Umbilical cord (tissue), 2 donors: ENCODE measurements at places on chromosomes 2 and 18.
A peak's percentile ranks its signal among the peaks of the same experiment; 100 is the strongest.

DNA sequence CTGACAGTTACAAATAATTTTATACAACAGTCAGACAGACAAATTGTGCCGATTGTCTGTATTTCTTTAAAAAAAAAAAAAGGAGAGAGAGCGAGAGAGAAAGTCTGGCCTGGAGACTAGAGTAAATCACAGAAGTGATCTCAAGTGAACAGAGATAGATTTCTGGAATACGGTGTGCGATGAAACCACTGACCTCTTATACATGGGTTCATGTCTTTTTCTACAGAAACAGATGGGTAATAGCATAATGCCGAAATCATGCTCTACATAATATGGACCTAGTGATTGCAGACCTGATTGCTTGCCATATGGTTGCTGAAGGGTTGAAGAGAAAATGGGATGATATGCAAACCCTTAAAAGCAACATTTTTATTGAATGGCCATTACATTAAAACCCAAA lies 403.3 kb upstream of the FANCL start:
- no peak for DNase-seq

GRCh38 chr2:44372246-44372645 lies 10.5 kb downstream of the CAMKMT start:
- no peak for DNase-seq

GRCh38 chr2:3706892-3707291 lies 3.5 kb downstream of the DCDC2C start:
- DNase-seq, result no peak

DNA sequence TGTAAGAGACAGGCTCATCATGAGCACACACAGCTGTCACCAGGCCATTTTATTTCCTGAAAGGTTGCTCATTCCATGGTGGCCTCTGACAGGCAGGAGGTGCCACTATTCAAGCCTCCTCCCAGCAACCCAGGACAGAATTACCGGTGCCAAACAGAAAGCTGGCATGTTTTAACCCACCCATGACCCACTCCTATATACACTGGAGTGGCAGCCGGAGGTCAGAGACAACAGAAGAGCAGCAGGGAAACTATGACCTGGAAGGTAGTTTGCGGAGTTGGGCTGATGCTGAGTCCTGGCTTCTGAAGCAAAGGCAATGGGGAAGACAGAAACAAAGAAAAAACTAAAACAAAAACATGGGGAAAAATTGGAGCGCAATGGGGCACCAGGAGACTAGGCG lies 2.3 kb downstream of the RFTN2 start:
- no peak for DNase-seq

GRCh38 chr2:160469164-160469563 lies 24.4 kb downstream of the RBMS1 start:
- peak; percentile 71 for DNase-seq

GRCh38 chr18:2958819-2959298 lies 54.1 kb downstream of the LPIN2 start:
- no peak for DNase-seq

DNA sequence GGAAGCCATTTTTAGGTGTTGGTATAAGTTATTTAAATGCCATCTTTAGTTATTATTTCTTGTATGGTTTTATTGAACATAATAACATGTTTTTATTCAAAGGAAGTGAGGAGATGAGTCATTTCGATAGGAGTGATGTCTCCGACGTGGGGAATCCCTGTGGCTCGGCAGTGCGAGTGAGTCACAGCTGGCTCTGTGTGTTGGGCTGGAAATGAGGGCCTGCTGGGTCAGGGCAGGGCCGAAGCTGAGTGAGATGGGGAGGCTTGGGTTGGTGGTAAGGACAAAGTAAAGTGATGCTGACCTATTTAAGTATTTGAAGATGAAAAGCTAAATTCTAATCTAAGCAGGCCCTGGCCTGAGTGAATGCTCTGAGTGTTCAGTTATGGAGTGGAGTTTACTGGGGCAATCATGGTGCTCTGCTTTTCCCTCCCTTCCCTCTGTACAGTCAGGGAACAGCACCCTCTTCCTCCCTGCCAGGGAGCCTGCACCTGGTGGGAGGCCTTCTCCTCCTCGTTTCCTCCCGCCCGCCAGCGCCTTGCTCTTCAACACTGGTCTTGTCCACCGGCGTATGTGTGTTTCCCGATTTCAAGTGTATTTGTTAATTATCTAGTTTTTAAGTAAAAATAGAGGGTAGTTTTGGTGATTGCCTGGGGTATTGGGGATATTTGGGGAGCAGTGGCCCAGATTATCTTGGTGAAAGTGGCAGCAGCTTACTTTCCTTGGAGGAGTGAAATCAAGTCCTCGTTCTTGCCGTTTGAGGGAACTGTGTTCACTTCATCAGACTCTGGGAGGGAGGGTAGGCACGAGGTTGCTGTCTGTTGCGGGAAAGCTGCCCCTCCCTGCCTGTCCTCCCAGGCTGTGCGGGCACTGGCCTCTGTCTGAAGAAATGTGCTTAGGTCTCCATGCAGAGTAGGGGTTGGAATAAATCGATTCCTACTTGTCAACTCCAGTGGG lies 157.0 kb downstream of the LDLRAD4 start:
- peak; percentile 92 for DNase-seq

DNA sequence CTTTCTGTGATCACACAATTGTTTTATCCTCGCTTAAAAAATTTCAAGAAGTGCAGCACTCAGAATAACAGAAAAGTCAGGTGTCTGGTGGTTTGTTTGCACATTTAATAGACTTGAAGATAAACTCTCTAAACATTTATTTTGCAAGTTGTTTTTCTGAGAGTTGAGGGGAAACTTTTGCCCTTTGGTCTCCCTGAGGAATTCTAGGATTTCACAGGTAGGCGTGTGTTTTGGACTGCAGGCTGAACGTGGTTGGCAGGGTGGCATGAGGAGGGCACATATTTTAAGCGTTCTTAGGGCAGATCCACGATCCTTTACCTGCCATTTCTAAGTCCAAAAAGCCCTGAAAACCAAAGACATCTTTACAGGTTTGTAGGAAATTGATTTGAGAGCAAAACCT lies 188.6 kb downstream of the NEDD4L start:
- no peak for DNase-seq

- peak; percentile 38 for DNase-seq
Observed at GRCh38 chr2:64404743-64405142, 49.2 kb upstream of the LGALSL start.

DNA sequence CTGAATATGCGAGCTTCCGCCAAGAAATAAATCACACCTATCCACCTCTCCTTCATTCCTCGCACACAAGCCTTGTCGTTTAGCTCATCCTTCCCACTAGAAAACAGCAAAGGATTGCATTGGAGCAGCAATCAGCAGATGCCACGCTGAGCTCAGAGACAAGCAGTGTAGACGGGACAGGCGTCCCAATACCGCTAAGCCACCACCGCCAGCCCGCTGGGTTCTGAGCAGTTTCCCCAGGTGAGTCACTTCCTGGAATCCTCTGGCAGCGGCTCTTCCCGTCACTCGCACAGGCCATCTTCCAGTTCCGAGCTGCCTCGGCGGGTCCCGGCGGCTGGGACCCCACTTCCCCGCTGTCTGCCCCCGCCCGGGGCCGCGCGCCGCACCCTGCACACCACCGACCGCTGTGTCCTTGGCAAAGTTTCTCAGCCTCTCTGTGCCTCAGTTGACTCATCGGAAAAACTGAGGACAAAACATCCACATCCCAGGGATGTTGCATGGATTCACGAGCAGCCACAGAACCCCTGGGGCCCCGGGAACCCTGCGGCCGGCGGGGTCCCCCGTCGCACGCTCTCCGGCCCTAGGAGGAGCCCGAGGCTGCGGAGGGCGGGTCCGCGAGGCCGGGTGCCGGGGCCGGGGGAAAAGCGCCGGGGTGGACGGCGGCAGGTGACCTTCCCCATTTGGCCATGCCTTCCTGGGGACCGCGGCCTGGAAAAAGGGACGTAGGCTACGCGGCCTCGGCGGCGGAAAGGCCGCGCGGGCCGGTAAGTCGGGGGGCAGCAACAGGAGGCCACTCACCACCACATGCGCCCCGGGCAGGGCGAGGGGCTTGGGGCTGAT lies 573 bp downstream of the KDSR start:
- peak; percentile 36 for DNase-seq

DNA sequence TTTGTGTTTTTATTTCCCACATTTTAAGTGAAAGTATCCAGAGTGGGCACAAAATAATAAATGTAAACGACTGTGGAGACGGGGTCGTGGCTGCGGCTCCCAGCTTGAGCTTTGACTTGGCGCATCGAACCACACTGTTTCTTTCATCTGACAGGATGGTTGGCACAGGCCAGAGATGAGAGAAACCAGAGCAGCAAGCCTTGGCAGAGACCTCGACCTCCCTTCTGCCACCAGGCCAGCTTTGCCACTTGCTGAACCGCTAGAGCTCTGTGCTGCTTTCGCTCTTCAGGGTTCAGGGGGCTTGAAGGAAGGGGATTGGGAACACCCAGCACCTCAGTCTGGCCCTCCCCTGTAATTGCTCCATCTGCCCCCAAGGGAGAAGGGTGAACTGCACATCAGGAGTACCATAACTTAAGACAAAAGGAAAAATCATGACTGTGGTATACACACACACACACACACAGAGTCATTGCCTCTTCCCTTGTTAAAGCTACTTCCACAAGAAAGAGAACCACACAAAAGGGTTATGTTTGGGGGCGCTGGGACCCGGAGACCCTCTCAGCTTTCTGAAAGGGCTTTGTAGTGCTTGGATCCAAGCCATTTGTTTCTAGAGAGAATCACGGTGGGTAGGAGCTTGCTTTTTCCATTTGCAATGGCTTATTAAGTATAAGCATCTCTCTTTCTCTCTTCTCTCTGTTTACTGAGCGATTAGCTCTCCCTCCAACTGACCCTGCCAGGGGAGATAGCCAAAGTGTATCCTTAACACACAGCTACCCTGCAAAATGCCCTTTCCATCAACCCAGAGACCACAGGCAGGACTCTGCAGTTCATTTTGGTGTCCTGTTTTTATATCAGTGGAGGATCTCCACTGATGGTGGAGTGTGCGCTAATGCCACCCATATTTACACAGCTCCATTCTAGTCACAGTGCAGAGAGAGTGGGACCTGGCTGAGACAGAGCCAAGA lies 23.0 kb downstream of the POU3F3 start:
- no peak for DNase-seq

- DNase-seq, result no peak
Observed at GRCh38 chr2:206127656-206128055, 31.6 kb downstream of the NDUFS1 start.

- no peak for DNase-seq
Observed at GRCh38 chr2:159128191-159128590, 158.3 kb downstream of the WDSUB1 start.

- no peak for DNase-seq
Observed at GRCh38 chr2:228527197-228527881, 345.9 kb upstream of the SPHKAP start.

DNA sequence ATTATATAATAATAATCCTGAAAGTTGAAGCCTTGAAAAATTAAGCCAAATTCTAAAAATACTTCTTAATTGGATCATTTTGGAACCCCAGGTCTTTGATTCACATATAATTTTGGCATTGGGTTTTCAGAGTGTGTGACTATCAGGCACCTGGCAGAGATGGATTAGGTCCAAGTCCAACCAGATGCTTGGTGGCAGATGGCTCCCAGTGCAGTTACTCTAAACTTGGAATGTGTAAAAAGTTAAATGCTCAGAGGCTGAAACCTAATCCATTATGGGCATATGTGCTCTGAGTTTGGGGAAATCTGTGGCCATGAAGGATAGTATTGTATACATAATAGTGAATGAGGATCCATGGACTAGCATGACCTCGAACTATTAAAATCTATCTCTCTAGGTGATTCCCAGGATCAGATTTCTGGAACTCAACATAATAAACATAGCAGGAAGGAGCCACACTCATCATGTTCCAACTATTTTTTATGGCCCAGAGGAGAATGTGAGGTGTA lies 333.0 kb downstream of the RPRM start:
- DNase-seq, result no peak

- peak; percentile 22 for DNase-seq
Observed at GRCh38 chr2:220466251-220466691, 838.8 kb downstream of the SLC4A3 start.

DNA sequence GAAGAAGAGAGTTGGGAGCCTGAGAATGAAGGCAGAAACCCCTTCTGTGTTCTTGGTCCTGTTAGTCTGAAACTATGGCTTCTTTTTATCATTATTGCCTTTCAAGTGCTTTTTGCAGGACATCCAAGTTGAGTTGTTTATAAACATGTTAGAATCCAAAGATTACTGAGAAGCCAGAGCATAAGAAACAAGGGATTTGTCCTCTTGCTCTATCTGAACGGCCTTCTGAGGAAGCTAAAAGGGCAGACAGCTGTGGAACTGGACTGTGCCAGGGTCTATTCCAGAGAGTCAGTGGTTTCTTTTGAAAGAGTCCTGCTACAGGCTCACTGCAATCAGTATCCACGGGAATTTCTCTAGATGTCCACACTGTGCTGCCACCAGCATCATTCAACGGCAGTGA lies 86.6 kb downstream of the ARHGAP28 start:
- no peak for DNase-seq

GRCh38 chr2:127515383-127515915 lies 10.8 kb downstream of the IWS1 start:
- DNase-seq, result no peak

GRCh38 chr2:226362980-226363379 lies 436.6 kb downstream of the IRS1 start:
- DNase-seq, result peak; percentile 32

- no peak for DNase-seq
Observed at GRCh38 chr2:241721852-241722251, 12.6 kb upstream of the D2HGDH start.

DNA sequence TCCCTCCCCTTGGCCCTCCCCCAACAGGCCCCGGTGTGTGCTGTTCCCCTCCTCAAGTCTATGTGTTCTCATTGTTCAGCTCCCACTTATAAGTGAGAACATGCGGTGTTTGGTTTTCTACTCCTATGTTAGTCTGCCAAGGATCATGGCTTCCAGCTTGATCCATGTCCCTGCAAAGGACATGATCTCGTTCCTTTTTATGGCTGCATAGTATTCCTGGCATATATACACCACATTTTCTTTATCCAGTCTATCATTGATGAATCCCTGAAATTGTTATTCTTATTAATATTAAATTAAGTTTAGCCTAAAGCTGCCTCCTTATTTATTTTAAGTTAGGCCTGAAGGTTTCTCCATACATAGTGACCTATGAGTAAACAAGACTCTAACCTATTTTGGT lies 18.8 kb upstream of the RAB31 start:
- no peak for DNase-seq

DNA sequence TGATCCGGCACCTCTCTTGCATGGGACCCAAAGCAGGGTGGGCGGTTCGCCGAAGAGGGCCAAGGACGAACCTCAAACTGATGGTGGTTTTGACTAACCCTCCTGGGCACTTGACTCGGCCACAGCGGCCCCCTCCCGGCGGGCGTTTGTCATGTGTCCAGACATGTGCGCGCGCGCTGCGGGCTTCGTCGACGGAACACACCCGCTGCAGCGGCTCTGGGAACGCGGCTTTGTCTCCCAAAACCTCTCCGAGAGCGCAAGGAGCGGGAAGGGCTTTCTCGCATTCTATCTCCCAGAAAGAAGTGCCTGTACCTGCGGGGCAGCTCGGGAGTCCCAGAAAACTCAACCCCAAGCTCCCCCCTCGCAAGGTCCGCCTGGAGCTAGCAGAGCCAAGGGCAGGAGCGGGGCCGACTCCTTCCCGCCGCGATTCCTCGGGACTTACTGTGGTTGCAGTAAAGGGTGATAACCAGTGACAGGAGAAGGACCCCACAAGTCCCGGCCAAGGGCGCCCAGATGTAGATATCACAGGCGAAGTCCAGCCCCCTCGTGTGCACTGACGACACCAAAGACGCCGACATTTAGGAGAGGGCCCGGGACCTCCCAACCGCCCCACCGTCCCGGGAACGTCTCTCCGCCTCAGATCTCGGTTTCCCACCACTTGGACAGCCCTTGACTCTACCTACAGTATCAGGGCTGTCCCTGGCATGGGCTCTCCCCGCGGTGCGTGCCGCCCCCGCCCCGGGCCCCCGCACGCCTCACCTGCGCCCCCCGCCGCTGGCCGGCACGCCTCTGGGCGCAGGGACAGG lies 1.6 kb downstream of the CD8A start:
- no peak for DNase-seq

GRCh38 chr2:46615986-46616485 lies 136.7 kb downstream of the TMEM247 start:
- DNase-seq, result no peak
